ENCODE measurements at places on chromosomes 7 and 10.

GRCh38 chr10:29343607-29344038 lies 54.8 kb downstream of the LYZL1 start:
- DNase-seq, result peak; percentile 25

- no peak for DNase-seq
Observed at GRCh38 chr7:12423355-12423996, 19.8 kb upstream of the VWDE start.

DNA sequence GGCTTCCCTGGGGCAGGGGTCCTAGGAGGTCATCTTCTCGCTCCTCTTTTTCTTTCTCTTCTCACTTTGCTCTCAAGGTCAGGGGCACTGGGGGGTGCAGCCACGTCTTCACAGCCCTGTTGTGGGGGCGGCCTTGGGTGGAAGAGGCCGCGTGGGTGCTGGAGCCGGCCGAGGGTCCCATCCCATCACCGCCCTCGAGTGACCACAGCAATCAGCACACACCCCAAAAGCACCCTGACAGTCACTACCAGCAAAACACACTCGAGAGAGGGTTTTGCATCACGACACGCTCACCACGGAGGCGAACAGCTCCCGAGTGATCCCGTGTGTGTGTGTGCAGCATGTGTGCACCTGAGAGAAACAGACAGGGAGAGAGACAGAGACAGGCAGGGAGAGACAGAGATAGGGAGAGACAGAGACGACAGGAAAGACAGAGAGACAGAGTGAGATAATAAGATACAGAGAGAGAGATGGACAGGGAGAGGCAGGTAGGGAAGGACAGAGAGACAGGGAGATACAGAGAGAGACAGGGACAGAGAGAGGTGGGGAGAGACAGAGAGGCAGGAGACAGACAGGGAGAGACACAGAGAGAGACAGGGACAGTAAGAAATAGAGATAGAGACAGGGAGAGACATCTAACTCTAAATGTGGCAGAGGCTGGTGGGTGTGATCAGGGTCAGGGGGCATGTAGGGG lies 100.9 kb downstream of the WDR37 start:
- no peak for DNase-seq

GRCh38 chr10:10845826-10846503 lies 171.7 kb upstream of the CELF2 start:
- DNase-seq, result no peak

DNA sequence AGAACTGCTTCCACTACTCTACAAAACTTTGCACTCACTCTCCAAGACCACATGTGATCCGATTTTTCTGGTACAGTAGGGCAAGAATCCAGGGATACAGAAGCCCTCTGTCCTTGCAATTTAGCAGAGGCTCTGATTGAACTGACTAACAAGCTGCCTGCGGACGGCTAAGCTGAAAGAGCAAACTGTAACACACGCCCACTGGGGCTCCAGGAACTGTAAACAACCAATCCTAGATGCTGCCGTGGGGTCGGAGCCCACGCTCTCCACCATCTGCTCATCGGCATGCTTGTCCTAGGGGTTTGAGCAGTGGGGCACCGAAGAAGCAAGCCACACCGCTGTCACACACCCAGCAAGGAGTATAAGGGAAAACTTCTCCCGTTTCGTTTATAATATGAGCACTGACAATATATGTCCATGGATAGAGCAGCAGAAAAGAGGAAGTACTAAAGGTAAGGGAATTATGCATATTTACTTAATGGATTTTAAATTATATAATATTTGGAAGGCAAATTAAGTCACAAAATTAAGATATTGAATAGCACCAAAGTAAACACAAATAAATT lies 634.4 kb upstream of the POT1 start:
- DNase-seq, result no peak

DNA sequence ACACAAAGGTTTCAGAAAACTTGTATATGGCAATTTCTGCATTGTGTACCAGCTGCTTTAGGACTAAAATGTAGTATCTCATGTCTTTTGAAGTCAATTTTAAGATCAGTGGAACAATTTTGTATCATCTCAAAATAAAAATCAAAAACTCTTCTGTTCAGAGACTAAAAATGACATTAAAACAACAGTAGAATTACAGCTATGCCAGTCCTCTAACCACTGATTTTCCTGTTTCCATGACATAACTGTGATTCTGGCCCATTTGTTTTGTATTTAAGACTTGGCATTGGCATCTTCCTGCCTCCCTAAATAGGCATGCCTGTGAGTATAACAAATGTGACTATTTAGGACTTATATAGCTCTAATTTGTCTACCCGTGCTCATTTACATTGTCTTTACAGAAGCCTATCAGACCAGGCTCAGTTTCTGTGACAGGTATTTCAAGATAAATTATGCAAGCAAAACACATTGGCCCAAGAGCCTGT lies 29.1 kb upstream of the VPS41 start:
- no peak for DNase-seq

- no peak for DNase-seq
Observed at GRCh38 chr10:60757420-60757895, 20.8 kb upstream of the CDK1 start.

DNA sequence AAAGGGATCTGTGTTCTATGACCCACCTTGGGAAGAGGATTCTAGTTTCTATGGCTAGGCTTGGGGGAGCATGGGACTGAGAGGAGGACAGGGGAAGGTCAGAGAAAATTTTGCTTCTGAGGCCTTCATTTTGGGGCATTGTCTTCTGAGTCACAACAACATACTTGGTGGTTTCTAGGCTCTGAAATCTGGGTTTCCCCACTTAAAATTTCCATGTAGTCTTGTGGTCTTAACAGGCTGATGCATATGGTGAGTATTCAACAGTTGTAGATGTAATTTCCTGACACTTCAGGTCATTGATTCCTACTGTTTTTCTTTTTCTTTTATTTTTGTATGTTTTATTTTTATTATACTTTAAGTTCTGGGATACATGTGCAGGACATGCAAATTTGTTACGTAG lies 88.5 kb downstream of the ANKRD7 start:
- no peak for DNase-seq

- DNase-seq, result peak; percentile 35
Observed at GRCh38 chr10:43685744-43686143, 37.1 kb upstream of the ZNF32 start.

GRCh38 chr10:97180986-97181385 lies 4.8 kb downstream of the SLIT1 start:
- no peak for DNase-seq

DNA sequence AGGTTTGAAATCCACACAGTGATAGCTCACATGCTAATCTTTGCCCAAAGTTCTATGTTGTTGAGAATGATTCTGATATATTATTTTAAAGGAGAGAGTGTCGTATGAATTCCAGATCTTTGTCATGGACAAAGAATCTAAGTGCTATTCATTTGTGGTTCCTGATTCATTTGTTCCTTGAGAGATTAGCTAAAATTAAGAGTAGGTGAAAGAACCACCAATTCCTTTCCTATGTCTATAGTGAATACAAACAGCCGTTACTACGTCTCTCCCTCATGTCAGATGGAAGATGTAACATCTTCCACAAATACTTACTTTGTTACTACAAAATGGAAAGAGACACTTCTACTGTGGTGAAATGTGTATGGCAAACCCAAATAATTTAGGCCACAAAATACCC lies 3.3 kb upstream of the PLXDC2 start:
- no peak for DNase-seq

GRCh38 chr7:44256459-44256858 lies 55.7 kb downstream of the YKT6 start:
- no peak for DNase-seq

DNA sequence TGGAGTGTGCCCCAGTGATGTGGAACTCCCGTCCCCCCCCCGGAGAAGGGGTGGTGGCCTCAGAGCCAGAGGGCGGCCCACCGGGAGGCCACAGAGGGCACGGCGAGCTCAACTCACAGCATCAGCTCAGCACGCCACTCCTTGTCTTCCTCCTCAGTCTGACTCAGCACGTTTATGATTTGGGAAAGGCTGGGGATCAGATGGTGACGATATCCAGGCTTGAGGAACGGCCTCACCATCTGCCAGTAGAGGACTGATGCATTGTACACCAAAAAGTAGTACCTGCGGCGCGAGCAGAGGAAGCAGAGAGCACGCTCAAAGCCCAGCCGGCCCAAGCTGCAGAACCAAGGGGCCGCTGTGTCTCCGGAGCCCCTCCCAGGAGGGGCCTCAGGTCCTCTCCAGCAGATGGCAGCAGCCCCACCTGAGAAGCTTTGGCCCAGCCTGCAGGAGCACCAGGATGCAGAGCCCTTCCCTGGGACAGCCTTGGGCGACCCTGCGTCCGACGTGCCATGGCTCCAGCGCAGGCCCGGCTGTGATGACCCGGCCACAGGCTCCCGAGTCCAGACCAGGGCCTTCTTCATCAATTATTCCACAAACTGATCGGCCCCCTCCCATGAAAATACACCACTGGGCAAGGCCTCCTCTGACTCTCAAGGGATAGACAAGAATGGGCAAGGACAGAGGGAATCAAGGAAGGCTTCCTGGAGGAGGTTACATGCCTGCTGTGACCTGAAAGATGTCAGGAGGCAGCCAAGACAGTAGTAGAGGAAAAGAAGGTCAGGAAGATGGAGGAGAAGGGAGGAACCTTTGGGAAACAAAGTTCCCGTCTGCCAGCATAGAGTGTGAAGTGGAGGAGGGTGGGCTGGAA lies 3.7 kb downstream of the CFAP46 start:
- DNase-seq, result peak; percentile 20

- no peak for DNase-seq
Observed at GRCh38 chr7:1672851-1673486, 2.9 kb downstream of the ELFN1 start.

DNA sequence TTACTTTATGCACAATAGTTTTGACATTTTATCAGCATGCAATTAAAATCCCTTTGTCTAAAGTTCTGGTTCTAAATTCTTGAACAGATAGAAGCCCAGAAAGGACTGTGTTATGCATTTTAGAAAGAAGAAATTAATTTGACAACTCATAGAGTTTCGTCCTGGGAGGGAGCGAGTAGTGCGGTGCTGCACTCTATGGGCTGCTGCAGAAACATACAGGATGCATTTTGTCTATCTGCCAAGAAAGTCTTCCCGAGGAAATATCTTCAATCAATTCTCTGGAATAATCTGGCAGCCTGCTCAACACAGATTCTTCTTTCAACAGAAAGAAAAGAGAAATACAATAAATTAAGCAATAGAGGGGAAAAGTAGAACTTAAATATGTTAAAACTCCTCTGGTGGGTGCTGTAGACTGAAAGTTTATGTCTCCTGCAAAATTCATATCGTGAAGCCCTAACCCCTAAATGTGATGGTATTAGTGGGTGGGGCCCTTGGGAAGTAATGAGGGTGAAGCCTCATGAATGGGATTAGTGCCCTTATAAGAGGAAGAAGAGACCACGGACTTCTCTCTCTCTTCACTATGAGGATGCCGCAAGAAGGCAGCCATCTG lies 39.0 kb upstream of the IFRD1 start:
- DNase-seq, result peak; percentile 66

- DNase-seq, result no peak
Observed at GRCh38 chr7:69439636-69440325, 158.5 kb upstream of the AUTS2 start.

DNA sequence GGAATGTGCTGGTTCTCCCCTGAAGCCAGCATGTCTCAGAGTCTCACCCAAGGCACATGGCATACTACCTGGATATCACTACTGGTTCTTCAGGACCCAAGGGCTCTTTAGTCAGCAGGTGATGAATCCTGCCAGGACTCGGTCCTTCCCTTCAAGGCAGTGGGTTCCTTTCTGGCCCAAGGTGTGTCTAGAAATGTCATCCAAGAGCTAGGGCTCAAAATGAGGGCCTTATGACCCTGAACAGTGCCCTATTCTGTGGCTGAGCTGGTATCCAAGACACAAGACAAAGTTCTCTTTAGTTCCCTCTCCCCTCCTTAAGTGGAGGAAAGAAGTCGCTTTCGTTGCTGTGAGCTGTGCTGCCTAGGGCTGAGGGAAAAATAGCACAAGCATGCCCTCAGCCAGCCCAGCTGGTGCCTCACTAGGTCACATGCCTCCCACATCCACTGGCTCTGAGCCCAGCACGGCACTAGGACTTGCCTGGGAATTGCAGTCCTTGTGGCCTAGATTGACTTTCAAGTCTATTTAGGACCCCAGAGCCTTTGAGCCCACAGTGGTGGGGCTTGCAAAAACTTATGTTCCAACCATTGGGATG lies 106.0 kb downstream of the BMS1 start:
- peak; percentile 17 for DNase-seq

DNA sequence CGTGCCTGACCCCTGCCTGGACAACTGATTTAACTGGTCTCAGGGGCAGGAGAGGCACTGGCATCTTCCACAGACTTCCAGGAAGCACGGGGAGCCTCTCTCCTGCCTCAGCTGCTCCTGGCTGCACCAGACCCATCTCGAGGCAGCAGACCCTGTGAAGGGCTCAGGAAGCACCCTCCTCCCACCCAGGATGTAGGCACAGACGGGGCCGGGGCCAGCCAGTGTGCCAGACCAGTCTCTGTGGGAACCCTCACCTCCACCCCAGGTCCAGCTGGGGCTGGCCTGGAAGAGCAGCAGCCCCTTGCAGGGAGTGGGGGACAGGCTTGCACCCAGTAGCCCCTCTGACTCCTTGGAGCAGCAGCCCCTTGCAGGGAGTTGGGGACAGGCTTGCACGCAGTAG lies 56.3 kb downstream of the RASGEF1A start:
- DNase-seq, result no peak

- DNase-seq, result peak; percentile 32
Observed at GRCh38 chr10:33612116-33612515, 277.6 kb upstream of the NRP1 start.

DNA sequence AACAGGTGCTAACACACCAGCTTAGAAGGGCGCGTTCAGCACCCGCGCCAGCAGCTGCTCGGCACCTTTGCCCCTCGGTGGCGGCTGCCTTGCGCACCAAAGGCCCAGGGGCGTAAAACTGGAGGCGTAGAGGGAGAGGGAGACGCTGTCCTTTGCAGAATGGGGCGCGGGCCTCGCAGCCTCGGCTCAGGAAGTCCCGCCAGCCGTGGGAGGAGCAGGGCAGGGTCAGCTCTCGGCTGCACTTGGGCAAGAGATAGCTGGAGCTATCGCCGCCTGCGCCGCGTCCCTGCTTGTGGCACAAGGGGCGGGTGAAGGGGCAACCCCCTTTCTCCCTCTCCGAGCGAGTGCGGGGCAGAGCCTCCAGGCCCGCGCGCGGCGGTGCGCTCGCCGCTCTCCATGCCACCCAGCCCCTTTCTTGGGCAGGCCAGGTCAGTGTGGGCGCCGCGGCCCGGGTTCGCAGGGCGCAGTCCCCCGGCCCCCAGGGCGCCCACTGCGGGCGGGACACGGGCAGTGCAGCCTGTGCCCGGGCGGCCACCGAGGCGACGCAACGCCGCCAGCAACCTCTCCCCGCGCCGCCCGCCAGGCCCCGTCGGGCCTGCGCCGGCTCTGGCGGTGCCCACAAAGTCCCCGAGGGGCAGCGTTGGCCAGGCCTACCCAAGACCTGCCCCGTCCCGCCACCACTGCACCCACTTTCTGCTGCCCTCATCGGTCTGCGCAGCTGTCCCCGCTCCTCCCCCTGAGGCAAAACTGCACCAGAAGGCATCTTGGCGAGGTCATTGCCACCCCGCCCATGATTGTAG lies 4.1 kb downstream of the NEUROD6 start:
- DNase-seq, result no peak

DNA sequence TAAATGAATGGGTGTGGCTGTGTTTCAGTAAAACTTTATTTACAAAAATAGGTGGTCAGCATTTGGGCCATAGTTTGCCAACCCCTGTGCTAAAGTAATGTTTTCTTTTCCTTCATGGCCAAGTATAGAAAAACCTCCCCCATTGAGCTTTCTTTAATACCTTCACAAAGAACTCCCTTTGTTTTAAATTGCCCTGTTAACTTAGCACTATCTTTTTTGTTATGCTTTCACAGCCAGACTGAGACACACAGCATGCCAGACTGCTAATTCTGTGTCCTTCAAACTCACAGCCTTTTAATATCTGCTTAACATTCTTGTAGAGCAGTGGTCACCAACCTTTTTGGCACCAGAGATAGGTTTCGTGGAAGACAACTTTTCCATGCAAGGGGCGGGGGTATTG lies 78.0 kb downstream of the GFRA1 start:
- no peak for DNase-seq

Data from cardiac fibroblast (primary cell).